ENCODE measurements at places on chromosomes 7 and 10.

GRCh38 chr10:66836057-66836456 is 89.8 kb upstream of the LRRTM3 start:
- DNase-seq, result no peak

DNA sequence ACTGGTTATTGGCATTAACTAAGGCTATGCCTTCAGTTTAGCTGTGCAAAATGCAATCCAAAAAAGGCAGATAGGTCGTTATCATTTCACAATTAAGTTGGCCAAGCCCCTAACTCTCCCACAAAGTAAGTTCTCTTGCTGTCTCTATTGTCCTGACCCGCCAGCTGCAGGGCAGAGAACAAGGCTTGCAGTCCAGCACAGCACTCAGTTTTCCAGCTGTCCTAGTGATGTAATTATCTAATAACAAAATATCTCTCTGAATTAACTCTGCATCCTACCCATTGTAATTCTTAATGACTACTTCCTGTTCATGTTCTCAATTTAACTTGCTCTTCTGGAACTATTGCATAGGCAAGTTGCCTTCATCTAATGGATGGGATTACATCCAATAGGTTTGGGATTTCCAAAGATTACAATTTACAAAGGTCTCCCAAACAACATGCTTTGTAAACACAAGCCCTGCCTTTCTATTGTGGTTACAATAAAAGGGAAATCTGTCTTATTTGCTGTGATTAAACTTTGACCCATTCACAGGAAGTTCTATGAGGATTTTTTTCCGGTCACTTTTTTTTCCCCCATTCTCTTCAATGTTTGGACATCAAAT is 55.2 kb downstream of the CDK6 start:
- DNase-seq, result no peak

DNA sequence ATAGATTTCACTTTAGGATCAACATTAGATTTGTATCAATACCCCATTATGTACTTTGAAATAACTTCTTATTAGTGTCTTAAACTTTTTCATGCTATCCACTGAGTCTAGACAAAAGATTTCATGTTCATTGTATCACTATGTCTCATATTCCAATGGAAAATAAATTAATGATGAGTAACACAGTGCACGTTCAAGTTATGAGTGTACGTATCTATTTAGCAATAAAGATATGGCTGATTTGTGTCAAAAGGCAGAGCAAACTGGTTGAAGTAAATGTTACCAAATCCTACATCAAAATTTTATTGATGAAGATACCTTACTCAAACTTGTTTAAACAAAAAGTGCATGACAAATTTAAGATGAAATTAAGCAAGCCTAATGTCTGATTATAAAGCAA is 102.4 kb downstream of the SEMA3E start:
- DNase-seq, result no peak

DNA sequence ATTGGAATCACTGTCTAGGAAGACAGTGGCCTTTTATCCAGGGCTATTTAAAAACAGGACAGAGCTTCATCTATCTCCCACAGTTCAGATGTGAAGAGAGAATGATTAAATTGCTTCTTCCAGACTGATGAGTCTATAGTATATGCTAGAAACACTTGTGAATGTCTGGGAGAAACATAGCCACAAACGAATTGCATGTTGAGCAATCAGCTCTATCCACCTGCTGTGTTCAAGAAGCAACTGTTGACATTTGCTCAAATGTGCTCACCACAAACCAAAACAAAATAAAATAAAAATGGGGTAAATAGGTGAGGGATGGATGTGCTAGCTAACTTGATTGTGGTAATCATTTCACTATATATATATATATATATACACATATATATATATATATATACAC is 195.1 kb downstream of the HECW1 start:
- no peak for DNase-seq

- no peak for DNase-seq
Observed at GRCh38 chr10:88157981-88158465, 294.6 kb downstream of the PTEN start.

- DNase-seq, result no peak
Observed at GRCh38 chr10:121422096-121422495, 176.1 kb downstream of the FGFR2 start.

- no peak for DNase-seq
Observed at GRCh38 chr7:104012835-104013234, 23.4 kb upstream of the RELN start.

DNA sequence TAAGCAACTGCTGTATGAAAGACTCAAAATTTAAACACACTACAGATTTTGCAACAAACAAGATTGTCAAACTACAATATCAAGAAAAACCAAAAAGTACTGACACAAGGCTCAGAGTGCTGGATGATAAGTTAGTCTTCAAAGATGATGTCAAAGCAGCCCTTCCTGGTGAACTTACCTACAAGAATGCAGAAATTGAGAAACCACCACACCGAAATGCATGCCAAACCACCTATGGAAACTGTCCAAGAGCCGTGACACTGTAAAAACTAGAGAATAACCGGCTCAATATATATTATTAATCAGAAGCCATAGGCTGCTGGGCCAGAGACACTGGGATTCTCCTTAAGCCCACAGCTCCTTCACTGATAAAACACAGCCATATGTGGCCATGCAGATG is 25.3 kb downstream of the DENND11 start:
- no peak for DNase-seq

- no peak for DNase-seq
Observed at GRCh38 chr10:88536437-88536836, 46.7 kb downstream of the RNLS start.

GRCh38 chr10:88983206-88983605 is 7.4 kb upstream of the FAS start:
- DNase-seq, result no peak
